ENCODE measurements at places on chromosomes 7 and 10.

DNA sequence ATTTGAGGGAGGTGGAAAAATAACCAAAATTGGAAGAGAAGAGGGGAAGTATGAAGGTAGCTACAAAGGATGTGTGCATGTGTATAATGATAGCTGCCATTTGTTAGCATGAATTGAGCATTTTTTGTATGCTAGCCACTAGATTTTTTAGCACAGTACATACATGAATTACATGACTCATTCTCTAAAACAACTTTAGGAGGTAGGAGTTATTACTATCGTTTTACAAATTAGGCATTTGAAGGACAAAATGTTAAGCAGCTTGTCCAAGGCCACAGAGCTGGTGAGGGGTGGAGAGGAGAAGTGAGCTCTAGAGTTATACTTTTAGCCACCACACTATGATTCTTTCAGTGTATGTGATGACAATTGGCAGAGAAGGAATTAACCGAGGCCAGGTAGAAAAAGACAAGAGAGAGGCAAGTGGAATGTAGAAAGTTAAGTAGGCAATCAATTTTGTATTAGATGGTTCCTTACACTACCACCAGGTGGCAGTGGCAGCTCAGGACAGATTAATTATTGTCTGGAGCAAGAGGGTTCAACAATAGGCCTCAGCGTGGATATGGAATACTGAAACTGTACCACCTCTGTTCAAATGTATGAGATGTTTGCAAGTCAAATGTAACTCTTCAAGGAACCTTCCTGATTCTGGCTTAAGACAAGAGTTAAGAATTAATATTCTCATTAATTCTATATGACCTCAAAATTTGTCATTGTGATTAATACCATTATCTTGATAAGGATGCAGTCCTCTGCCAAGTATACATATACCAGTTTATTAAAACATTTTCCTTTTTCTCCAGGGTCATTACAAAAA lies 128.0 kb downstream of the MBL2 start:
- no peak for DNase-seq

DNA sequence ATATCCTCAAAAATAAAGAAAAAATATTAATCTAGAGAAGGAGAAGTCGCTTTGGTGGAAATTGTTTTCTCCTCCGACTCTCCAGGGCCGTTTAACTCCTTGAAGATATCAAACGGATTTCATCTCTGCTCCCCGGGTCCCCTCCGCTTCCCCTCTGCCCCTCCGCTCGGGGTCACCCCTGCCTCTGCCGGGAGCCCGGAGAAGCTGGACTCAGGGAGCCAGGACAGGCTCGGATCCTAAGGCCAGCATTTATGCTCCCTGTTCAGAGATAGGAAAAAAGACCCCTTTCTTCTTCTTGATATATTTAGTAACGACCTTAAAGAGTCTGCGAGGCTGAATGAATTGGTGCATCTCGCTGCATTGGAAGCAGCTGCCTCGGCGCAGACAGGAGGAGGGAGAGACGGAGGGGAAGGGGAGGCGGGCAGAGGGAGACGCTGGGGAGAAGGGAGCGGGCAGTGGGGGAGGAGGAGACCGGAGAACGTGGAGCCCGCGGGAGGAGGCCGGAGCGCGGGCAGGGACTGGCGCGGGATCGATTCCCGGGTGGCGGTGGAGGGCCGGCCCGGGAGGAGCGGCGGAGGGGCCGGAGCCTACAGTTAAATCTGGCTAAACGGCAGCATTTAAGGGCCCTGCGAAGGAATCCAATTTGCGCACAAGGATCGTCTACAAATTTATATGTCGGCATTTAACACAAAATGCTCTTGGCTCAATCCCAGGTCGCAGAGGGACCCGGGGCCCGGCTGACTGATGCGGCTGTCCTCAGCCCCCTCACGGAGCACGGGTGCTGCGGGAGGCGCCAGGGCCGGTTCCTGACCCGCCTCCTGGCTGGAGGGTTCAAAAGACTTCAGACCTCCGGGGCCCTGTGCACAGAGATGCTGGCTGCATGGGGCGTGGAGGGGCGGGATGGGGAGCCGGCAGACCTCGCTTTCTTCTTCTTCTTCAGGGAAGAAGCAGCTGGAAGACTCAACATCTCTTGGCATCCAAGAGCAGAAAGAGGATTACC lies 55.6 kb downstream of the CRTAC1 start:
- no peak for DNase-seq

- DNase-seq: no peak
These were observed 8.0 kb downstream of the SMARCD3 start for GRCh38 chr7:151240536-151240935.

- no peak for DNase-seq
These were observed 961.8 kb upstream of the CELF2 start for GRCh38 chr10:10055656-10056442.

DNA sequence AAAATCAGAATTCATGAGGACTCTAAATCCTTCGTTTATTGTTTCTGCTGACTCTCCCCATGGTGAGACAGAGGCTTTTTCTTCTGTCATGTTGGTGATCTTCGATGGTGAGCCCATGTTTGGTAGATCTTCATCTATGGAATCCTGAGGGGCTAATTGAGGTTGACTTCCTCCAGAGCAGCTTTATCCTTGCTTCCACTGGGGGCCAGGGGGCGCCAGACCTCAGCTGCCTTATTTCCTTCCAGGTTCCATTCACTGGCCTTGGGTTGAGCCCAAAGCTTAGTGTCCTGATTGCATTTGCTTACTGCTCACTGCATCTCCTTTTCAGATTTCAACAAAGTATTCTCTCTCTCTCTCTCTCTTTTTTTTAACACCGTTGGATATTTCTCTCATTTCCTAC lies 80.7 kb downstream of the GCC1 start:
- peak; percentile 7 for DNase-seq

DNA sequence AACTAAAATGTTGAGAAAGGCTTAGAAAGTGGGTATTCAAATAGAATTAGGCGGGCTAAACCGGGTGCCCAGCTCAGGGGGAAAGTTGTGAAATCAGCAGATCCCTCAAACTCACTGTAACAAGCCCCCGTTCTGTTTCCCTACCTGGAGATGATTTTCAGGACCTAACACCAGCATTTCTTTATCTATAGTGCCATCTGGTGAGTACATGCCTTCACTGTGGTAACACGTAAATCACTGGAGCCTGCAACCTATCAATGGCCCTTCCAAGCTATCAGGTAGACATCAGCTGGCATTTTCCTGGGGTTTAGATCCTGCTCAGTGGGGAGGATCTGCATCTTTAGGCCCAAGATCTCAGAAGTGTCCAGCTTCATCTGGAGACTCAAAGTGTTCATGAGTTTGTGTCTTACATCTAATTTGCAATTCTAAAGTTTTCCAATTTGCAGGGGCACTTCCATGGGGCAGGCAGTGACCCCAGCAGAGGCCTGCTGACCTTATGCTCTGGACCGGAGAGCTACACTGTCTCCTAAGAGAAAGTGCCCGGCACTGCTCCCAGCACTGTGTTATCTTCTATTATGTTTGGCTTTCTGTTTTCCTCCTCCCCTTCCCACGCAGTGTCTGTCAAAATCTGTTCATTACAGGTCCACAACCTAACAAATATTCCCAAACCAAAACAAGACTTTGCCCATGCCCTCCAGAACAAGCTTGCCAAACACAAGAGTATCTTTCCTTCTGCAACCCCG lies 132.5 kb downstream of the LSM5 start:
- no peak for DNase-seq

GRCh38 chr10:26085549-26085948 lies 131.0 kb upstream of the GAD2 start:
- no peak for DNase-seq

DNA sequence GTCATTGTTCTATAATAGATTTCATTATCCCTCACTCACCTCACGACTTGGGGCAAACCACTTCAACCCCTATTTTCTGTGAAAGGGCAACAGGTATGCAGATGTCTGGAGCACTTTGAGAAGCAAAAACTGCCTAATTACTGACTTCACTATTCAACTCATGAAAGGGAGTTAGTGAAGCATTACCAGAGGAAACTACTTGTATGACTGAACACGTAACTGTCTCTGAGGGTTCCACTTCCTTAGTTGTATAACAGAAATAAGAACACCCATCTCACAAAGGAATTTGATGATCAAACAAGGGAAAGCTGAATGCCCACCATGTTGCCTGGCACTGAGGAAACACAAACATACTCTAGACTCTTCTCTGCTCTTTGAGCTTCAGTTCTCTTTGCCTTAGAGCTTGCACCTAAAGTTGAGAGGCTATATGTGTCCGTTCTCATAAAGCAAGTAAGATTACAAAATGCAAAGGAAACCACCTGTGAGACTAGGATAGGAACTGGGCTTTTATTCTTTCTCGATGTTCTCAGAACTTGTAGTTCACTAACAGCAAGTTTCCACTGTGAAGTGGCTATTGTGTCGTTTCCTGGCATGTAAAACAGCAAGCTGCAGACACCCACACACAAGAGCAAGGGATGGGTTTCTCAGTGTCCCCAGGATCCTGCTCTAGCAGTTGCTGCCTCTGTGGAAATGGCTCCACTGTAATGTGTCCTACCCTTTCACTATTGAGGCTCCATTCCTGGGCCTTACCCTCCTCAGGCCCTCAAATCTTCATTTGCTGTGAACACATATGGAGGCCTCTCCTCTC lies 2.6 kb downstream of the TMEM243 start:
- DNase-seq: no peak

- DNase-seq: no peak
These were observed 47.3 kb upstream of the GATAD1 start for GRCh38 chr7:92400013-92400412.

DNA sequence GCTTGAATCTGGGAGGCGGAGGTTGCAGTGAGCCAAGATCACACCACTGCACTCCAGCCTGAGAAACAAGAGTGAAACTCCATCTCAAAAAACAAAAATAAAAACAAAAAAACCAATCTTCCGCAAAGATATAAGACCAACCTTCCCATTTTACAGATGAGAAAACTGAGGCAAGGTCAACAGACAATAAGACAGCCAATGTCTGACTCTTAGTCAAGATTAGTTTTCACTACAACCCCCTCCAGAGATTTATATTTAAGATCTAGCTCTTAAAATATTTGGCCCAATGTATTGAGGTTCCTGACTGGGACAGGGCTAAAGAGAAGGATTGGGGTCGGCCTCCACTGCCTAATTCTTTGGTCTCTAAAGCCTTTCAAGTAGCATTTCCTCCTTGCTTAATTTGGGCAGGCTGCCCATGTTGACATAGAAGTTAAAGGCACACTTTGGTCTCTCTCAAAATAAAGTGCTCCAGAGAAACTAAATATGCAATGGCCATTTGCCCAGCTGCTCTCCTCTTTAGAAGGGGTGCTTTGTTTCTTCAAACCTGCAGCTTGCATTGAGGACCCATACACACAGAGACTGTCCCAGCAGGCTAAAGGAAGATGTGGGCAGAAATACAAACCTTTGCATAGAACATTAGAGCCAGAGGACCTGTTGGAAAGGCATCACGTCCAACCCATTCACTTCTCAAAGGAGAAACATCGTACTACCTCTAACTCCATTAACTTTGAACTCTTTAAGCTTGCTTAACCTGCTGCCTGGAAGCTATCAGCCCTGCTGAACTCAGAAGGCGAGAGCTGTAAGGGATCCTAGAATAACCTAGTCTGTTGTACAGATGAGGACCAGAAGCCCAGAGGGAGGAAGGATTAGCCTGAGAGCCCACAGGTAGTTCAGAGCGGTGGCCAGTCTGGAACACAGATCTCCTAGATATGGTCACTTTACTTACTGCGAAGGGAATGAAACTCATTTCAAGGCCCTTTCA lies 3.9 kb downstream of the TECTB start:
- DNase-seq: no peak

Data from activated T-cell treated with anti-CD3 and anti-CD28 coated beads, Interleukin-2, amount 50 U/mL, for 4 hours (primary cell).